Vagina (tissue), 2 donors: ENCODE measurements at places on chromosomes 1 and 21. TPM values are rescaled to one million over a fixed set of nuclear protein-coding genes. Genes with fewer than 3 reads are reported as not detected.

- H3K27me3 ChIP-seq, result no peaks in the 10 kb centered on the region
- peak overlapping the region; percentile 97 for H3K27ac ChIP-seq
- DNase-seq, result no peak
Observed at GRCh38 chr1:226734611-226735153, 4.4 kb downstream of the ITPKB start.

- H3K27me3 ChIP-seq, result no peaks in the 10 kb centered on the region
- H3K4me1 ChIP-seq, result peaks cover 86% of the 10 kb centered on the region
- no peak overlapping the region for H3K4me3 ChIP-seq
- no peaks in the 10 kb centered on the region for H3K36me3 ChIP-seq
- DNase-seq, result no peak
Observed at GRCh38 chr1:164786980-164787833, 228.2 kb downstream of the PBX1 start.

GRCh38 chr1:160672789-160673695, 26.2 kb upstream of the SLAMF1 start:
- H3K36me3 ChIP-seq, result no peaks in the 10 kb centered on the region
- H3K27ac ChIP-seq, result no peak overlapping the region
- H3K27me3 ChIP-seq, result no peaks in the 10 kb centered on the region
- no peaks in the 10 kb centered on the region for H3K4me1 ChIP-seq
- H3K4me3 ChIP-seq, result no peak overlapping the region
- DNase-seq, result no peak

- H3K36me3 ChIP-seq, result no peaks in the 10 kb centered on the region
- H3K27me3 ChIP-seq, result no peaks in the 10 kb centered on the region
- H3K27ac ChIP-seq, result no peak overlapping the region
- H3K4me1 ChIP-seq, result no peaks in the 10 kb centered on the region
Observed at GRCh38 chr1:39524171-39524570, 32.7 kb downstream of the BMP8A start.

DNA sequence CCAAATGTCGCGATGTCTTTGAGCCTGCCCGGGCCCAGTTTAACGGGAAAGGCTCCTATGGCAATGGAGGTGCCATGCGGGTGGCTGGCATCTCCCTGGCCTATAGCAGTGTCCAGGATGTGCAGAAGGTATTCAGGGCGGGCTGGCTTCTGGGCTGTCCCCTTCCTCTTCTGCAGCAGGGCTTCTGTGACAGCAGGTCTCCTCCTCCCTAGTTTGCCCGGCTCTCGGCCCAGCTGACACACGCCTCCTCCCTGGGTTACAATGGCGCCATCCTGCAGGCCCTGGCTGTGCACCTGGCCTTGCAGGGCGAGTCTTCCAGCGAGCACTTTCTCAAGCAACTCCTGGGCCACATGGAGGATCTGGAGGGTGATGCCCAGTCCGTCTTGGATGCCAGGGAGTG, 3.0 kb downstream of the ADPRS start:
- no peaks in the 10 kb centered on the region for H3K27me3 ChIP-seq
- no peak overlapping the region for H3K4me3 ChIP-seq
- DNase-seq, result no peak
- H3K36me3 ChIP-seq, result no peaks in the 10 kb centered on the region

DNA sequence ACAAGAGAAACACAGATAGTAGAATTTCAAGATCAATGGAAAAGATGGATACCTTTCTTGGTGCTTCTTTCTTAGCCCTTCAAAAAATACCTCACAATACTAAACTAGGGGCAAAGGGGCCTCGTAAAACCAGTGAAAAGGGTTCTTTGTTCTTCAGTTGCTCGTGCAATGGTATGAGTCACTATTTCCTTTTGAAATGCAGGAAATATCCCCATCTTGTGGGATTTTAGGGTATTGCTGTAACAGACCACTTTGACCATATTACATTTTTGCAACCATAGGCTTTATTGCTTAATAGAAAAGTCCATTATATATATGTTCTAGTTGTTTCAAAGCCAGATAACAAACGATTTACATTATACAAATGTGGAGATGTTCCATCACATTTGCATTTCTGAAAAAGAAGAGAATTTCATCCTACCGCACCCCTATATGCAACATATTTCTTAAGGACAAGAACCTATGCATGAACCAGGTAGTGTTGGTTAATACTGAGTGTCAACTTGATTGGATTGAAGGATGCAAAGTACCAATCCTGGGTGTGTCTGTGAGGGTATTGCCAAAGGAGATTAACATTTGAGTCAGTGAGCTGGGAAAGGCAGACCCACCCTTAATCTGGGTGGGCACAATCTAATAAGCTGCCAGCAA, 88.6 kb upstream of the PKN2 start:
- no peak overlapping the region for H3K27ac ChIP-seq
- H3K36me3 ChIP-seq, result no peaks in the 10 kb centered on the region
- H3K27me3 ChIP-seq, result no peaks in the 10 kb centered on the region

GRCh38 chr21:45590246-45590725, 48.0 kb upstream of the SLC19A1 start:
- H3K36me3 ChIP-seq, result no peaks in the 10 kb centered on the region
- no peak overlapping the region for H3K27ac ChIP-seq
- H3K4me1 ChIP-seq, result peaks cover 16% of the 10 kb centered on the region
- H3K4me3 ChIP-seq, result peak overlapping the region; percentile 37
- no peak for DNase-seq
- no peaks in the 10 kb centered on the region for H3K27me3 ChIP-seq

DNA sequence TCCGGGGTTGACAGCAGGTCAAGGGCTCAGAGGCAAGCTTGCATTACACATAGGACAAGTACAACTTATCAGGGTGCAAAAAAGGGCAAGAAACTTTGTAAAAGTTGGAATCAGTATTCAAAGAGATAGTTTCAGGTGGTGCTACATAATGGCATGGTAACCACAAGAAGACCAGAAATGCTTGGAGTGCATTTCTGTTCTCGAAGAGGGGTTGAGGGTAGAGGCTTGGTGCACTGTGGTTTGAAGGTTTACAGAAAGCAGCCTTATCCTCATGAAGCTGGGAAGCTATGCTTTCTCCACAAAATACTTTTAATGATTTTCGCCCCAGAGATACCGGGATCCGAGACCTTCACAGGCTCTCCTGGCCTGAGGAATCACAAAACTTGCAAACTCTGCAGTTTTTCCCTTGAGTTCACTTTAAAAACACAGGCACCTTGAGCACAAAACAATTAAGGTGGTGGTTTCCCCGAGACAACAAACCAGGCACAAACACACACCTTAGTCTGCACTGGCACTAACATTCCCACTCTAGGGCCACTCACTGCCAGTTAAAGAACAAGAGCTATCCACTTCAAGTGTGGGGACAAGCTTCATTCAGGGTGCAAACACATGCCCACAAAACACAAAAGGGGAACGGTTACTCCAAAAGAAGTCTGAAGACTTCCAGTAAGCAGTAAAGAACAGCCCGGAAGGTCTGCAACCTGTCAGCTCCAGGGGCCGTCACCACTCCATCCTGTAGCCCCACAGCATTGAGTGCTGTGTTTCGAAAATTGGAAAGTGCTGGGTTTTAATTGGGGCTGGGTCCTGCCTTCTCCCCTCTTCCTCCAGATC, 29.8 kb upstream of the NFIA start:
- no peaks in the 10 kb centered on the region for H3K27me3 ChIP-seq
- H3K36me3 ChIP-seq, result no peaks in the 10 kb centered on the region
- no peak overlapping the region for H3K4me3 ChIP-seq
- H3K4me1 ChIP-seq, result peaks cover 42% of the 10 kb centered on the region
- H3K27ac ChIP-seq, result no peak overlapping the region

GRCh38 chr21:28513428-28513827, 479.2 kb downstream of the LTN1 start:
- no peaks in the 10 kb centered on the region for H3K36me3 ChIP-seq
- no peak for DNase-seq
- peaks cover 9% of the 10 kb centered on the region for H3K4me1 ChIP-seq

- no peaks in the 10 kb centered on the region for H3K27me3 ChIP-seq
- H3K27ac ChIP-seq, result no peak overlapping the region
- DNase-seq, result no peak
- H3K36me3 ChIP-seq, result no peaks in the 10 kb centered on the region
- H3K4me3 ChIP-seq, result no peak overlapping the region
- H3K4me1 ChIP-seq, result no peaks in the 10 kb centered on the region
Observed at GRCh38 chr1:162656266-162656665, 24.0 kb downstream of the DDR2 start.

DNA sequence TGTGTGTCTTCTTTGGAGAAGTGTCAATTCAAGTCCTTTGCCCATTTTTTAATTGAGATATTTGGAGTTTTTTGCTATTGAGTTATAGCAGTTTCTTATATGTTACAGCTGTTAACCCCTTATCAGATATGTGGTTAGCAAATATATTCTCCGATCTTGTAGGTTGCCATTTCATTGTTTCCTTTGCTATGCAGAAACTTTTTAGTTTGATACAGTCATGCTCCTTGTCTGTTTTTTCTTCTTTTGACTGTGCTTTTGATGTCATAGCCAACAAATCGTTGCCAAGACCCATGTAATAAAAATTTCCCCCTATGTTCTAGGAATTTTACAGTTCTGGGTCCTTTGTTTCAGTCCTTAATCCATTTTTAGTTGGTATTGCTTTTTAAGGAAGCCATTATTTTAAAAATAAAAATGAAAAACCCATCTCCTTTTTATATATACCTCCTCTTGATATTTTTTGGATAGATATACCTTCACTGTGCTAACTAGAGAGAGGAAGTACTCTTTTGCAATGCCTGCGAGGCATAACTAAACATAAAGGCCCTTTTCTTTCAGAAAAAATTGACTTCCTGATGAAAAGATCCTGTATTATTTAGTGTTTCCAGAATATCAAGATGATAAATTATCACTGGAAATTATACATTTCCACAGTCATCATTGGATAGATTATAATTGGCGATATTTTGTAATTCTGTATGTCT, 127.8 kb downstream of the HS2ST1 start:
- peaks cover 5% of the 10 kb centered on the region for H3K4me1 ChIP-seq
- no peaks in the 10 kb centered on the region for H3K36me3 ChIP-seq
- H3K27ac ChIP-seq, result no peak overlapping the region
- H3K27me3 ChIP-seq, result no peaks in the 10 kb centered on the region

DNA sequence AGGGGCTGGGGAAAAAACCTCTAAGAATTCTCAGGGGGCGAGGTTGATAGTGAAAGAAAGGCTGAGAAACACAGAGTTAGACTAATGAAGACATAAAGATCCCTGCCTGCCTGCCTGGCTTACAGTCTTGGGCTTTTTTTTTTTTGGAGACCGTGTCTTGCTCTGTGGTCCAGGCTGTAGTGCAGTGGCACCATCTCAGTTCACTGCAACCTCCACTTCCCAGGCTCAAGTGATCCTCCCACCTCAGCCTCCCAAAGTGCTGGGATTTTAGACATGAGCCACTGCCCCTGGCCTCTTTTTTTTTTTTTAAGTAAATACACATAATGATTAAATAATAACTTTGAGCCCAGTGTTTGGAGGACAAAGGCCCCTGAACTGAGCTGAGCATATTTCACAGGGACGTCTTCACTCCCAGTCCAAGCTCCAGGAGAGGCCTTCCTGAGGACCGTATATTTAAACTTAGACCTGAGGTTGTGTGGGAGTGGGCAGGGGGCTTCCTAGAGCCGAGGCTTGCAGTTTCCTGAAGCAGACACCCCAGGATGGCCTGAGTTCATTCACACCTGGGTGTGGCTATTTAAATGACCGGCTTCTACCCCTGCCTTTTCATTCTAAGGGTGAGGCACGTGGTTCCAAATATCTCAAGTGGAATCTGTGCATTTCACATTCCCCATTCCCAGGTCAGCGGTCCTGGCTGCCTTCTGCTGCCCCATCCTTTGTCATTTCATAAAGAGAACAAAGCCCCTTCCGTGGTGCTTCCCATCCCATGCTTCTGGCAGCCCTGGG, 16.0 kb upstream of the EFHD2 start:
- H3K4me1 ChIP-seq, result no peaks in the 10 kb centered on the region
- no peak for DNase-seq
- no peak overlapping the region for H3K4me3 ChIP-seq
- H3K36me3 ChIP-seq, result no peaks in the 10 kb centered on the region

DNA sequence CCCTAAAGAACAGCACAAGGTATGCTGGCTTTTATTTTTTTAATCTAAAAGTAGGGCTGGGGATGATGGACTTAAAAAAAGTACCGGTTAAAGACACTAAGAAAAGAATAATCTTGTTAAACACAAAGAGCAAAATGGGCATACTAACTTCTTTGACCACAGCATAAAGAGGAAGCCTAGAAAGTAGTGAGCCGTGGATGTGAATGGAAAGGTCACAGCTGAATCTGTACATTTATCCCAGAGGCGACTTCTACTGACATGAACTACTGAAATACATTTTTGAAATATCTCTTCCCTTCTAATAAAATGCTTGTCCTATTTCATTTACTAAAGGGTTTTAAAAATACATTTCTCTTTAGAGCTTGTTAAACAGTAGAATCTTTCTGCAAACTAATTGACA, 140.7 kb downstream of the SLC45A1 start:
- H3K4me1 ChIP-seq, result peaks cover 66% of the 10 kb centered on the region
- no peak for DNase-seq
- H3K36me3 ChIP-seq, result no peaks in the 10 kb centered on the region
- H3K4me3 ChIP-seq, result no peak overlapping the region
- H3K27ac ChIP-seq, result no peak overlapping the region
- no peaks in the 10 kb centered on the region for H3K27me3 ChIP-seq

DNA sequence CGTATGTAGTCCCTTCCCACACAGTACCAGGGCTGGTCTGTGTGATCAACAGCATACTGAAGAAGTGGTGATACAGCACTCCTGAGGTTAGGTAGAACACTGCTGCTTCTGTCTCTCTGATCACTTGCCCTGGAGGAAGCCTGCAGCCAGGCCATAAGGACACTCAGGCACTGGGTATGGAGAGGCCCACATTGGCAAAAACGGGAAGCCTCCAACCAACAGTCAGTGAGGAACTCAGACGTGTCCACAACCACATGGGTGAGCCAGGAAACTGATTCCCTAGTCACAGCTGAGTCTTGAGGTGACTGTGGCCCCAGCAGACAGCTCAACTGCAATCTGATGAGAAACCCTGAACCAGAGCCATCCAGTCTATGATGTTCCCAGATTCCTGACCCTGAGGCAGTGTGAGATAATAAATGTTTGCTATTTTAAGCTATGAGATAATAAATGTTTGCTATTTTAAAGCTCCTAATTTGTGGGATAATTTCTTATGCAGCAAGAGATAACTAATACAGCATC, 62.5 kb downstream of the COQ8A start:
- no peaks in the 10 kb centered on the region for H3K36me3 ChIP-seq
- no peaks in the 10 kb centered on the region for H3K4me1 ChIP-seq
- H3K27ac ChIP-seq, result no peak overlapping the region
- H3K27me3 ChIP-seq, result no peaks in the 10 kb centered on the region
- no peak overlapping the region for H3K4me3 ChIP-seq
- DNase-seq, result no peak

- DNase-seq, result no peak
- peak overlapping the region; percentile 10 for H3K27ac ChIP-seq
- peaks cover 10% of the 10 kb centered on the region for H3K4me1 ChIP-seq
Observed at GRCh38 chr1:111222308-111223125, 5.0 kb upstream of the CHI3L2 start.

The FNDC5 gene
- total RNA-seq, result 4.7 TPM

The PERM1 gene
- not detected for total RNA-seq

The ANGPTL7 gene
- total RNA-seq, result 8.6 TPM

The NME7 gene
- 23.6 TPM for total RNA-seq
